ENCODE measurements at places on chromosomes 11 and 22.
A peak's percentile ranks its signal among the peaks of the same experiment; 100 is the strongest.

DNA sequence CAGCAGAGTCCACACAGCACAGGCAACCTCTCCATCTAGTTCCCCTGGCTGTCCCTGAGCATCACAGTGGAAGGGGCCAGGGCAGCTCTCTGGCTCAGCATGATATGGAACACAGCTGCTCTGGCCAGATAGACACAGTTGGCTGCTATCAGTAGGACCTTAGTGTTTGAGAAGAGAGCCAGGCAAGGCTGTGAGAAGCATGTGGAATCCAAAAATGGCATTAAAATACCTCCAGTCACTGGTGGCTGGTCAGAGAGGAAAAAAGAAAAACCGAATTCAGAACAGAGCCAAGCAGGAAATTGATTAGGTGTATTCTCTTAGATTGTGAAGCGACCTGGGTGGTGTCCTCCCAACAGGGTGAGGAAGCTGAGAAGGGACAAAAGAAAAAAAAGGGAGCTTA is 27.9 kb downstream of the SERPINH1 start:
- no peak for DNase-seq

GRCh38 chr11:44247508-44247907 is 62.4 kb downstream of the ALX4 start:
- DNase-seq: no peak

DNA sequence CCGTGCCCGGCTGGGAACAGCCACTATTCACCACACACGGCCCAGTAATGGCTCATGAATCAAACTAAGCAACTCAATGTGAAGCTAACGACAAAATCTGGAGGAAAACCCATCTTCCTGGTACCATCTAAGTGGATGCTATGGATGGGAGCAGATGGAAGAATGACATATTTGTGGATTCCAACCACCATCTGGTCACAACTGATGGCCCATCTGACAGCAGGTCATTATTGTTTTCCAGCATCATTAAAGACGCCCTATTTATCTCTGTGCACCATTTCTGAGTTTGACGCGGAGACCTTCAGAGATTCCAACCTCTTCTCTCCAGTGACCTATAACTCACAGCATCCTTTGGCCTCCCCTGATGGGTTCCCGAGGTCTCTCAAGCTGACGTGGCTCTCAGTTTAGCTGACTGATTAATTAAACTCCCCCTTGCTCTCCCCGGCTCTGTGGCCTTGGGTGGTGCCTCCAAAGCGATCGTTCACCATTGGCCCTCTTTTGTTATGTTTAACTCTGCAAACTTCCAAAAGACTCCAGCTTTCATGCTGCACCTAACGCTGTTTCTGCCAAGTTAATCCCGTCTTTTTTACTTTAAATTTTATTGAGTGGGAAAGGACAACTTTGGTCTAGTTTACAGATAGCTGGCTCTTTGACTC is 1514.4 kb downstream of the BRD1 start:
- no peak for DNase-seq

- no peak for DNase-seq
Observed at GRCh38 chr22:47434336-47435203, 672.1 kb downstream of the TBC1D22A start.

DNA sequence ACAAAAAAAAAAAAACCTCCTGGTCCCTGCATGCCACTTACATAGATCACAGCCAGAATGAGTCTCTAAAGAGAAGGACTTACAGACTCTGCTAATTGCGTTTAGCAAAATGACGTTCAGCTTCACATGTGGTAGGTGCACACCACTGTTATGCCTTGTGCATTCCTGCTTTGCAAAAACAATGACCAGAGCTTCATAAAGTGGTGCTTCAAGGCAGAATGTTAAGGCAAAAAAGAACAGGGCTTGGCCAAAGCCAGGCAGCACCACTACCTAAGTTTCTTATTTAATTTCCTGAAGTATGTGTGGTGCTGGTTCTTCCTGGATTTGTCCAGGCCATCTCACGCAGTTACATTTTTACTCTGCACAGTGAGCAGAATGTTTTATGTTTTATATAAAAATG is 85.2 kb downstream of the GALNT18 start:
- no peak for DNase-seq

GRCh38 chr11:109512680-109513079 is 90.7 kb downstream of the C11orf87 start:
- DNase-seq: no peak

GRCh38 chr11:77106321-77106720 is 3.7 kb downstream of the OMP start:
- DNase-seq: no peak

DNA sequence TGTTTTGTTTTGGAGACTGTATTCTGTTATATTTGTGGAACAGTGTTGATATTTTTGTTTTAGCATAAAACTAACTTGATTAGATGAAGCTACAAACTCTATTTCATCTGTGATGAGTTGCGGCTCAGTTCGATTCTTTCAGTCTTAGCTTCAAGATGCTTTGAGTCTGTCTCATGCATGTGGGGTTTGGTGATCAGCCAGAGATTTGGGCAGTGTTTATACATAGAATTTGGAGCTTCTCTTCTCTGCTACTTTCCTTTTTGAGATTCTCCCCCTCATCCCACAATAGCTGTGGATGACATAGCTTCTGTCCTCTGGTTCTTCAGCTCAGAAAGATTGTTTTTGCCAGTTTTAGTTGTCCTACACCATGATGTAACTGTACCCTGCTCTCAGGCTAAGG is 90.4 kb downstream of the ARHGAP20 start:
- DNase-seq: no peak

- peak; percentile 8 for DNase-seq
Observed at GRCh38 chr11:108734956-108735559, 70.2 kb downstream of the DDX10 start.

DNA sequence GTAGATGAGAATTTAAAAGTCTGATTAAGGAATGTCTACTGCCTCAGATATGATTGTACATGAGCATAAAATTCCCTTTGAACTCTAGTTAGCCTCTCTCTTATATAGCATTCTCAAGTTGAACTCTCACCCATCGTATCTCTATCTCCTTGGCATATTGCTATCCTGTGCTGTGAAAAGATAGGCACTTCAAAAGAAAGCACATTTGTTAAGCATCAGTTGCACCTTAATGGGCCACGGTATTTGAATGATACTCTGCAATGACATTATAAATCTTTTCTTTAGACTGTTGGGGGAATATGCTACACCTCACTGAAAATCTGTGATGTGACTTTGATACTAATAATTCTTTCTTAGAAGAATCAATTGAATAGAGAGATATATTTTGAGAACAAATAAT is 570.7 kb downstream of the JRKL start:
- DNase-seq: no peak

DNA sequence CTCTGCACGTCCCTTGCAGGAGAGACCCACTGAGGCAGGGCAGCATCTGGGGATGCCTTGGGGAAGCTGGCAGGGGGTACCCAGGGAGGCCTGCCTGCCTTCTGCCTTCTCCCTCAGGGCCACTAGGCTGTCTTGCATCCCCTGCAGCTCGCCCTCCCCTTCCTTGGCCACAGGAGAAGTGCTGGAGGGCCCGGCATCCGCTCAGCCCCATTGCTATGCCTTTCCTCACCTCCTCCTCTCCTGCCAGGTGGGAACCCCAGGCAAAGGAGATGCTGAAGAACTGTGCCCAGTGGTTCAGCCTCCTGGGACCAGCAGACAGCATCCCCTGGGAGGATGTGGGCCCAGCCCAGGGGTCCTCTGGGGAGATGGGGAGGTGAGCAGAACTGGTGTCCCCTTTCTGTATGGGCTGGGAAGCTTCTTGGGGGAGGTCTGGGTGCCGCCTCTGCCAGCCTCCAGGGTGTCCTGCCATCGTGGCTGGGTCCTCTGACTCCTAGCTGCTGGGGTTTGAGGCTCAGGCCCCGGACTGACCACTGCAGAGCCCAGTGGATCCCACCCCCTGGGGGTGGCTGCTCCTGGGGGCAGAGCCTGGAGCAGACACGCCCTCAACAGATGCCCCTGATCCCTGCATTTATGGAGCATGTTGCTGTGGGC is 20.6 kb downstream of the MRGPRG start:
- no peak for DNase-seq

DNA sequence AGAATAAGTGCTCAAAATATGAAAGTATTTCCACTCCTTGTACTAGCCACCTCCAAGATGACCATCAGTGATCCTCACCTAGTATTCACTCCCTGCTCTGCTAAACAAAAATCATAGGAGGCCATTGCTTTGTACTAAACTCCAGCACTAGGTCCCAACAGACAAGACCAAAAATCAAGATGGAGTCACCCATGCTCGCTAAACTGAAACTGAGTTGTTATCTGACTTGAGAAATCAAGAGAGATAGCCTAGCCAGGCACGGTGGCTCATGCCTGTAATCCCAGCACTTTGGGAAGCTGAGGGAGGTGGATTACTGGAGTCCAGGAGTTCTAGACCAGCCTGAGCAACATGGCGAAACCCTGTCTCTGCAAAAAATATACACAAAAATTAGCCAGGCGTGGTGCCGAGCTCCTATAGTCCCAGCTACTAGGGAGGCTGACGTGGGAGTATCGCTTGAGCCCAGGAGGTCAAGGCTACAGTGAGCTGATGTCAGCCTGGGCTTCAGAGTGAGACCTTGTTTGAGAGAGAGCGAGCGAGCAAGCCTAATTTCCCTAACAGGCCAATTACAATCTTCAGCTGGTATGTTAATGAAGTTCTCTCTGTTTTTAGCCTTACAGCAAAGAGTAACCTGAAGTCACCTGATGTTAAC is 9.3 kb downstream of the SEC14L6 start:
- no peak for DNase-seq

DNA sequence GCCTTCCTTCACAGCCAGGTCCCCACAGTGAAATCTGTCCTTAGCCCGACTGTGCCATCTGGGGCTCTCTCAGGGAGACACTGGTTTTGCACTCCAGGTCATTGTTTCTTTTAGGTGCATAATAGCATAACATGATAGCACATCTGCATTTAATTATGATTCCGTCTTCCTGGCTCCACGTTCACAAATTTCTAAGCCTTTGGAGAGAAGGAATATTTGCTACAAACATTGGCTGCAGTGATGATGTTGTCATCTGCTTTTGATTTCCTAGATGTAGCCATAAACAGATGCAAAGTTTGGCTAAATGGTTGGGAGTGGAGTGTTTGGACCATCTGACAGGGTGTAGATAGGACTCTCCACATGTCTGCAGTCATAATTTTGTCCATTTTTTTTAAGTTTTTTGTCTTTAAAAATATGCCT is 12.0 kb upstream of the CAT start:
- DNase-seq: no peak

GRCh38 chr22:20238536-20238900 is 29.6 kb downstream of the RTN4R start:
- DNase-seq: peak; percentile 13

- no peak for DNase-seq
Observed at GRCh38 chr11:57324154-57324885, 432 bp downstream of the TNKS1BP1 start.

GRCh38 chr22:31218565-31219262 is 6.6 kb downstream of the LIMK2 start:
- DNase-seq: no peak
